ENCODE measurements at places on chromosomes 7 and 10.

- no peak for DNase-seq
Observed at GRCh38 chr7:32535162-32535702, 39.9 kb downstream of the AVL9 start.

DNA sequence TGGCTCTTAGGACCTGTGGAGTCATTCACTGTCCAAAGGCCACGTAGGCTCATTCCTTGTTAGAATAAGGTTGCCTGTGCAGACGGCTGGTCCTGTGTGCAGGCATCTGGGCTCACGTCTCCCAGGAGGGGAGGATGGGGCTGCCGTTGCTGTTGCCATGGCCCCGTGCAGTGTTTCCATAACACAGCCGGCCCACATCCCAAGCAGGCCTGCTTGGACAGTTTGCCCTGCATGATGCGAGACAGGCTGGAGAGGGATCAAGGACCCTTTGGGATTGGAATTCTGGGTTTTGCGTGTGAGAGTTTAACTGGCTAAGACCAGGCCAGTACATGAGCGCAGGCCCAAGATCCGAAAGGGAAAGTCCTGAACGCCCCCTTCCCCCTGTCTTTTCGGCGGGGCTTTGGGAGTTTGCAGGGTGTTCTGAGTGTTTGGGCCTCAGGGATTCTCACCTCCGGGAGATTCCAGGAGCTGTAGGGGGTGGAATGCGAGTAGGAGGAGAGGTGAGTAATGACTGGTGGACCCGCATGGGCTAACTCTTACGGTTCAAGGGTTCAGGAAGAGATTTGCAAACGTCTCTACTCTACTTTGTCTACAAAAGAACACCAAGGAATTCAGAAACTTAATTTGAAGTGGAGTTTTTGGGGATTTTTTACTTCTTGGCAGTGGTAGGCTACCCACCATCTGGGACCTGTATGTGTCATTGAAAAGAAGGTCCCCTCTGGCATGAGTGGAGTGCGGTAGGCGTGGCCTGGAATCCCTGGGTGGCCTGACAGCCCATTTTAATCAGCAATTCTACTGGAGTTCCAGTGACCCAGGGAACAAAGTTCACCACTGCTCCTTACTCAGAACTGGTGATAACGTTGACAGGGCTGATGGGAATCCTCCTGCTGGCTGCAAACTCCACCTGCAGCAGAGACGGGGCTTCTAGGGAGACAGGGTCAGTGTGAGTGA is 125.4 kb downstream of the ITIH5 start:
- no peak for DNase-seq

- DNase-seq, result no peak
Observed at GRCh38 chr10:114279901-114280644, 41.0 kb downstream of the VWA2 start.

DNA sequence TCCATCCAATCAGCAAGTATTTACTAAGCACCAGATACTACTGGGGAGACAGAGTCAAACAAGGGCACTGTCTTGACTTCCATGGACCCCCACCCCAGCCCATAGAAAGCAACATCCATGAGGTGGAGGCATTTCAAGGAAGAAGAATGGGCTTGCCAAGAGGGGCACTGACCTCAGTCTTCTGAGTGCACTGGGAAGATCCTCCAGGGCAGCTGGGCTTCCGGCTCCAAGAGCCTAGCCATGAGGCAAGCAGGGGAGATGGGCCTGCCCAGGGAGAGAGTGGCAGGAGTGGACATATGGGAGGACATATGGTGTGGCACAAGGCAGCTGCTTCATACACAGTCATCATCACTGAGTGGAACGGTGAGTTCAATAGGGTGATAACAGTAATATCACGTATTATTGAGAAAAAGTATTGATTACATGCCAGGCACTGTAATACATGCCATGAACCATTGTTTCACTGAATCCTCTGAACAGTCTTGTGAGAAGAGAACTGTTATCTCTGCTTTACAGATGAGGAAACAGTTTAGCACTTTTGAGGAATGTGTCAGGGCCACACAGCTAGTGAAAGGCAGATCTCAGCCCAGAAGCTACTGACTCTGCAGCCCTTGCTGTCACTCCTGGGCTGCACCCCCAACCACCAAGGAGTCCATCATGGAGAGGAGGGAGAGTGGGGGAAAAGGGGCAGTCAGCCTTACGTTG is 331.7 kb upstream of the ZMIZ1 start:
- DNase-seq, result no peak

GRCh38 chr7:137965942-137966640 is 35.8 kb downstream of the CREB3L2 start:
- no peak for DNase-seq

DNA sequence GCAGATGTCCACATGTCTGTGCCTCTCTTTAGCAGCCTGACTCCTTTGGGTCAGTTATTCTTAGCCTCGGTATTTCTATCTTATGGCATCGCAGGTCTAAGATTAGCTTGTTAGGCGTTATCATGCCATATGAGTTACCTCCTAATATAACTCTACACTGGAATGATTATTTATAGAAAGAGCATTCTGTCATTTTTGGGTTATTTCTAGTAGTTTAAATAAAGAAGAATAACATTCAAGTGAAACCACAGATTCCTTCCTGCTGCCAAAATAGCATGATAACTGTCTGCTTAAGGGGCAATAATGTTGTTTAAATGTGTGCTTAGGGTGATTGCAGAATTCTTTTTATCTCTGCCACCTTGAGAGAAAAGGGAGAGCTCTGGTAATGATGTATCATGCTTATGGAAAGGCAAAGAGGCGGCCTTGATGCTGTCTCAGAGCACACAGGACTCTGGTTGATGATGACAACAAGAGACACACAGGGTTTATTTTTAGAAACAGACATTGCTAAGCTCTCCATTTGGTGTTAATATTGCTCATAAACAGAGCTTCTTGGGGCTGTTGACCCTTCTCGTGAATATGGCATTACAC is 10.4 kb downstream of the HDAC9 start:
- DNase-seq, result no peak

DNA sequence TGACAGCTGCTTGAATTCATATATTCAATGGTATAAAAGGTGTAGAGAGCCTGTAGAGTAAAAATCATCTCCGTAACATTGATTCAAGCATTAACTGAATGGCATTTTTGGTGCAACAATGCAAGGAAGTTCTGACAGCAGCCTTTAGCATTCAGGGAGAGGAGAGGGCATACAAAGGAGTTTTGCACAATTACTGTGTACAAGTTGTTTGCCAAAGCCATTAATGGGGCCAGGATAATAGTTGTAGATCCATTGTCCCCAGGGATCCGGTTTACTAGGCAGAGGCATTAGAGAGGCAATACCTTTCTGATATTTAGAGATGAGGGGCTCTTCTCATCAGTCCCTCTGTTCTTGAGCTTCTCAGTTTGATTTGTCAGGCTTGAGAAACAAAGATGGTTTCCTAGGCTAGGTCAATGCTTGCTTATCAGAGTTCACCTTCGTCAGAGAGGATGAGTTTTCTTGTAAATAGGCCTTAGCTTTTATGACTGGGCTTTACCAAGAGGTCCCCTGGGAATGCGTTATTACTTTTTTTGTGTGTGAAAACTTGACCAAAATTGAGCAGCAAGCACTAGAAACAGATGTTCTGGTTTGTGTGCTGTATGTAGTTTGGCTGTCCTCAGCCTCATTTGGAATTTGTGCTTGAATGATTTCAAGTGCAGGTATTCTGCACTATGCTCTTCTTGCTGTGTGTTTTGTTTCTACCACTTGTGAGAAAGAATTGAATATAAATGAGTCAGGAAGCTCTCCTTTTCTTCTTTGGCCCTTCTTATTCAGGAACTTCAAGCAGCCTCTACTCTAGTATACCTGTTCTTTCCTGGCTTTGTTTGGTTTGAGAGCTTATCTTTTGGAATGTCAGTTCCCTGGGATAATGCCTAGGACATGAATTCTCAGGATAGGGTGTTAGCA is 32.0 kb downstream of the SND1 start:
- DNase-seq, result no peak

DNA sequence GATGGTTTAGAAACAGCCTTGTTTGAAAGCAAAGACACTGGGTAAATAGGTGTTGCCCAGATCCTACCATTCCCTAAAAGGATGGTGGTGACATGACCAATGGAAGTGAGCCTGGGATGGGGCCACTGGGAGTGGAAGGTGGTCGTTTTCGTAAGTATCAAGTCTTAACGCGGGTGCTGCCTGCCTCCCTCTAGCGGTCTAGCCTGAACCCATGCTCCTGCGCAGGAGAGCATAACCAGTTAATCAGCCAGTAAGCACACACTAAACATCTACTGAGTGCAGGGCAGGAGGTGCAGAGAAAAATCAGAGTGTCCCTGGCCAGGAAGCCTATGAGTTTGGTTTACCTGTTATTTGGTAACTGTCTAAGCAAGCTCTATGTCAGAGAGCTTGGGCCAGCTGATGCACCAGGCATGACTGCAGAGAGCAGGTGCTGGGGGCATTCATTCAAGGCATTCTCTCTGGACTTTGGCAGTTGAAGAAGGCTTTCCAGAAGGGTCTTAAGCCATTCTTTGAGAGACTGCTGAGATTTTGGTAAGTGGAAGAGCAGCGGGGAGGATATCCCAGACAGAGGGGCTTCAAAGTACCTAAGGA is 930 bp downstream of the GARIN1A start:
- DNase-seq, result peak; percentile 13

- no peak for DNase-seq
Observed at GRCh38 chr7:41878309-41879295, 175.7 kb upstream of the INHBA start.

DNA sequence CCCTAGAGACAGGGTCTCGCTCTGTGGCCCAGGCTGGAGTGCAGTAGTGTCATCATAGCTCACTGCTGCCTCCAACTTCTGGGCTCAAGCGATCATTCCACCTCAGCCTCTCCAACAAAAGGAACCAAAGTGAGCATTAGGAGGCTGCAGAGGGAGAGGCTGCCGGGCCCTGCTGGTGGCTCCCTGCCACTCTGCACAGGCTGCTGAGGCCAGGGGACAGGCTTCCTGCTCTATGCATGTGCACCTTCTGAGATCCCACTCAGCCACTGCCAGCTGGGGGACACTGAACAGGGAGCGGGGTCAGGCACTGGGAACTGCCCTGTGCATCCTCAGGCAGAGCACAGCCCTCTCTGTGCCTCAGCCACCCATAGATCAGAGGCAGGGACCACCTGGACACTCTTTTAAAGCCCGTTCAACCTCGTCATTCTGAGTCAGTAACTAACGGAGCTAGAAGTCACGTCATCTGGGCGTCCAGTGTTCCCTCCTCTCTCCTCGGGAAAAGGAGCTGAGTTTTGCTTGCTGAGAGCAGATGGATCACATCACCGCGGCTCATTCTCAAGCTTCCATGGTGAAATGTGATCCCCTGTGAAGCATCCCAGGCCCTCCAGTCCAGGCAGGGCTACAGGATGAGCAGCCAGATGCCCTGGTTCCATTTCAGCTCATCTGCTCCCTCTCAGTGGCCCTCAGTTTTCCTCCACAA is 109.6 kb downstream of the MYL10 start:
- DNase-seq, result no peak

DNA sequence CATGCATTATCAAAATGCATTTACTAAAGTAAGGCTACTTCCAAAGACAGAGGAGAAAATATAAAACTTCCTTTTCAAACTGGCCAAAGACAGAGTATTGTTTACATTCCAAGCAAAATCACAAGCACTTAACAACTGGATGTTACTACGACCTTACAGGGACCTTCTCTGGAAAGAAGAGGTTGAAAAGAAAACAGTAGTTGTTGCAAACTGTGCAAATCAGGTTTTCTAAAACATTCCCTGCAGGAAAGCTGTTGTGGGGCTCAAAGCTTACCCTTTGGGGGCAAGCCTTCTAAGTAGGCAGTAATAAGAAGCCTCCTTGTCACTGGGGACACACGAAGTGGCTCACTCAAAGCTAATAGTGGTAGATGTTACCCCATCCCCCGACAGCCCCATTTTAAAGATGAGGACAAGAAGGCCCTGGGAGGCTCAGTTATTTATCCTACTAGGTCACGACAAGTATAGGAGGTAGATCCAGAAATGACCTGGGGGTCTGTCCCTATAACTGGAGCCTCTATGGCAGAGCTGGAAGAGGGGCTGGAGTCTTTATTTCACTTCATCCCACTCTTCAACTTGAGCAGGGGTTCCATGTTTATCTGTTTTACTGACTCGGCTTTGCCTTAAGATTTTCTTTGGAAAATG is 46.6 kb downstream of the ATXN7L1 start:
- no peak for DNase-seq

- no peak for DNase-seq
Observed at GRCh38 chr7:17706275-17706674, 234.0 kb downstream of the SNX13 start.

GRCh38 chr7:55343860-55344606 is 21.1 kb upstream of the LANCL2 start:
- DNase-seq, result no peak

DNA sequence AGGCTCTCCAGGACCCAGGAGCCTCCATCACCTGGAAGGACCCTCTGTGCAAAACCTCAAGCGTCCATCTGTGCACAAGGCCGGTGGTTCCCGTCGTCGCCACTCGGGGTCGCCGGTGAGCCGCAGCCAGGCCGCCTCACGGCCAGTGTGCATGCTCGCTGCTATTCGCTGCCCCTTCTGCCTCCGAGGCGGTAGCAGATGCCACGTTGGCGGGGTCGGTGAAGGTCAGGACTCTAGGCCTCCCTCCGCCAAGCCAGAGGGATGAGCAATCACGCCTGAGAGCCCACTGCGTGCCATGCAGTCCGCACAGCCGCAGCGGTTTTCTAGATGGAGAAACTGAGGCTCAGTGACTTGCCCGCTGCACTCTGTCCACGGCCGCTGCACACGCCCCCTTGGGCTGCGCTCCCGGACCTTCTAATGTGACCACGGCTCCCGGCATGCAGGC is 5.7 kb downstream of the UPK3B start:
- DNase-seq, result no peak

GRCh38 chr10:72691863-72692743 is at the start of gene MCU:
Gene MCU, plus strand, starts transcription at chr10:72692143. Its CDS starts 9 bp downstream, at chr10:72692152.
- peak; percentile 88 for DNase-seq

- DNase-seq, result no peak
Observed at GRCh38 chr10:93160829-93161228, 87.1 kb downstream of the CYP26A1 start.

GRCh38 chr10:104648421-104648820 is 7.3 kb downstream of the SORCS3 start:
- no peak for DNase-seq

DNA sequence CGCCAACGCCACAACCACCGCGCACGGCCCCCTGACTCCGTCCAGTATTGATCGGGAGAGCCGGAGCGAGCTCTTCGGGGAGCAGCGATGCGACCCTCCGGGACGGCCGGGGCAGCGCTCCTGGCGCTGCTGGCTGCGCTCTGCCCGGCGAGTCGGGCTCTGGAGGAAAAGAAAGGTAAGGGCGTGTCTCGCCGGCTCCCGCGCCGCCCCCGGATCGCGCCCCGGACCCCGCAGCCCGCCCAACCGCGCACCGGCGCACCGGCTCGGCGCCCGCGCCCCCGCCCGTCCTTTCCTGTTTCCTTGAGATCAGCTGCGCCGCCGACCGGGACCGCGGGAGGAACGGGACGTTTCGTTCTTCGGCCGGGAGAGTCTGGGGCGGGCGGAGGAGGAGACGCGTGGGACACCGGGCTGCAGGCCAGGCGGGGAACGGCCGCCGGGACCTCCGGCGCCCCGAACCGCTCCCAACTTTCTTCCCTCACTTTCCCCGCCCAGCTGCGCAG is 424 bp downstream of the EGFR start:
- DNase-seq, result no peak

- peak; percentile 50 for DNase-seq
Observed at GRCh38 chr7:106598663-106599342, 62.2 kb downstream of the CCDC71L start.

Data from stimulated activated CD4-positive, alpha-beta T cell treated with anti-CD3 and anti-CD28 coated beads, TNF-alpha, amount 100 ng/mL, for 24 hours (primary cell).